D721Med (cell line): ENCODE measurements at places on chromosomes 16 and 17.

DNA sequence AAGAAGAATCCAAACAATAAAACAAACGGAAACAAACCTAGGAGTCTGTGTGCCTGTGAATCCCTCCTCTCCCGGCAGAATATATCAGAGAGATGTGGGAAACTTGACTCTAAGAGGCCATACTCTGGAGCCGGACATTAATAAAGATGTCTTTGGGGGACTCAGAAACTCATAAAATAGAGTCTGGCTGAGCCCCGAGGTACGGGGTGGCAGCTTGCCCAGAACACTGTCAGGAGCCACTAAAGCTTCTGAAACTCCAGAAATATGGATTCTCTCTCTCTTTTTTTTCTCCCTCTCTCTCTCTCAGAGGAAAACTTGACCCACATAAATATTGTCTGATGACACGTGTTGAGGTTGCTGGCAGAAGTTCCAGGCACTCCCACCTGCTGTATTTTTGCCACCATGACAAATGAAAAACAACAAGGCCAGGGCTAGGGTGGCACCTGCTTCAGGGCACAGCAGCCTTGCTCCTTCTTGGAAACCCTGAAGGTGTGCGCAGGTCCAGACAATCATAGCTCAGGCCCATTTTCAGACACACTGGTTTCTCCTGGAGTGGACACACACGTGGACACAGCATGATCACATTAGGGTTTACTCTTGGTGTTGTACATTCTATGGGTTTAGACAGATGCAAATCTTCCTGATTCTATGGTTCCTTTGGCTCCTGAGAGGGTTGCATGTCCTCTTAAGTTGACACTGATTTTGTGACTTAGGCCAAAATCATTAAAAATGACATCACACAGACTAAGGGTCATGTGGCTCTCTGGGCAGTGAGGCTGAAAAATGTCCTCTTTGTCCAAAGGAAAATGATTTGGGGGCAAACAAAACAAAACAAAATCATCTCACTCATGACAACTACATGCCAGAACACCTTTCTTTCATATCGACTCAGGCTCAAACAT, 282.6 kb upstream of the IRX3 start:
- DNase-seq = no peak

- peak; percentile 49 for DNase-seq
Measured at GRCh38 chr17:46950997-46951621, 27.9 kb downstream of the RPRML start.

DNA sequence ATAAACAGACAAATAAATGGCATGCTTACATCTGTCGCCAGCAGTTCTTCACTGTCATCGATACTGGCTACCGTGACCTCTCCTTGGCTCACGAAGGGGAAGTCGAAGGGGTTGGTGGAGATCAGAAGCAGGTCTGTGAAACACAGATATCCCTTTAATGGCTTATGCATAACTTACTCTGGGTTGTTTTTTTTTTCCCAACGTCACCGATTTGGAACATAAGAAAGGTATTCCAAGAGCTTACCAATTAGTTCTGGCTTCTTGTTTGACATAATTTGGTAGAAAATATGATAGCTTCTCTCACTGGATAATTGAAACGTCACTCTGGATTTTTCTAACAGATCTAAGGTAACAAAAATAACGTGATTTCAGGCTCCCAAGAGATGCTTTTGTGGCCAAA, 18.2 kb downstream of the MYH13 start:
- no peak for DNase-seq

- no peak for DNase-seq
Measured at GRCh38 chr16:144797-145252, 6.4 kb upstream of the NPRL3 start.

GRCh38 chr17:73952480-73953205, 250.8 kb upstream of the RPL38 start:
- DNase-seq = peak; percentile 69

DNA sequence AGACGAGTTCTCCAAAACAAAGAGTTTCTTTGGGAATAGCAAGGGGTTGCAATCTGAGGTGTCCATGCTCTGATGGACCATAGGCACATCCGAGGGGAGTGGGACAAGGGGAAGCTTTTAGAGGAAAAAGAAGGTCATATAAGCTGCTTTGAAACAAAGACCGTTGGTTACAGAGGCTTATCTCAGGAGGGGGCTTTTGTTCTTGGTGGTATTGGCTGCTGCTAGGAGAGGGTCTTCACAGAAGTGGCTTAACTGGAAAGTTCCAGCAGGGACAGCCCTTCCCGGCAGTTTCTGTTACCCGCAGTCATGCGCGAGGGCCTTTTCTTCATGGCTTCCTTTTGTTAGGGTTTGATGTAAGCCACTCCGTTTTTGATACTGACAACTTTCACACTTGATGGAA, 76.0 kb downstream of the RAP1GAP2 start:
- DNase-seq = no peak

GRCh38 chr17:64092113-64092512, 37.8 kb downstream of the ERN1 start:
- DNase-seq = no peak

DNA sequence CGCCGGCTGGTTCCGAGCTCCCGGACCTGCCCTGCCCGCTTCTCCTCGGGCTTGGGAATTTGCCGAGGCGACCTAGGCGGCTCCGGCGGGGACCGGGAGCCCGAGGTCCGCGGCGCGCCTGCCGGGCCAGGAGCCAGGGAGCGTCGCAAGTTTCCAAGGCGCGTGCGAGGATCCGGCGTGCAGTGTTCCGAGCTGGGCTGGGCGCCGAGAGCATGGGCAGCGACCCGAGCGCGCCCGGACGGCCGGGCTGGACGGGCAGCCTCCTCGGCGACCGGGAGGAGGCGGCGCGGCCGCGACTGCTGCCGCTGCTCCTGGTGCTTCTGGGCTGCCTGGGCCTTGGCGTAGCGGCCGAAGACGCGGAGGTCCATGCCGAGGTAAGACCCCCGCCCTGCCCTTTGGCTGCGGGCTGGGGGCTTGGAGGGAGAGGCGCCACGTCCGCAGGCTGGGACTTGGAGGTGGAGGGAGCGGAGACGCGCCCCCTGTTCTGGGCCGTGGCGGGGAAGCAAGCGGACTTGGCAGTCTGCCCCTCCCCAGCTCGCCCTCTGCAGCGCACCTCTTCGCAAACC, 668 bp downstream of the MMP15 start:
- no peak for DNase-seq

DNA sequence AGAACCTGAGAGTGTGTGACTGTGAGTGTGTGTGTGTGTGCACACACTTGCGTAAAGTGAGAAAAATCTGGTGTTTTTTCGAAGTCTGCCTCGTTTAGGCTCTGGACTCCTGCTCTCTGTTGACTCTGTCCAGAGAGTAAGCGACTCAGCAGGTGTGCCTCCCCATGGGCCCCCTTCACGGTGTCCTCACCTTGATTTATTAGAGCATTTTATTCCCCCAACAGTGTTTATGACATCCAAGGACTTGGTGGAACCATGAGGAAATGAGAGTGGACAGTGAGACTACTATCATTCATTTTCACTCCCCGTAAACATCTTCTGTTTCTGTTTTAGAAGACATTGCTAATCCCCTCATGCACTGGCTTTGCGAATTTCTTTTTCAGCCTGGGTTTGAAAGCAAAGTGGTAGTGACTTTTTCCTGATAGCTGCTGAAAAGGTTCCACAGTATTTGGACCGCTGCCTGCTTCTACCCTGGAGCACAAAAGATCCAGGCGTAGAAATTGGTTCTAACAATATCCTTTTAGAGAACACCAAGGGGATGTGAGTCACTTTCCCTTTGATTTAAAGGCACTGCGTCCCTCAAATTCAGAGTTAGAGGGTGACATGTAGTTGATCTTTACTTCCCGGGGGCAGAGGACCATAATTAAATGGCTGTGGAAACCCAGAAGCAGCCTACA, 218.2 kb downstream of the WWOX start:
- no peak for DNase-seq
